ENCODE measurements at places on chromosomes 1 and 21.
A peak's percentile ranks its signal among the peaks of the same experiment; 100 is the strongest.

DNA sequence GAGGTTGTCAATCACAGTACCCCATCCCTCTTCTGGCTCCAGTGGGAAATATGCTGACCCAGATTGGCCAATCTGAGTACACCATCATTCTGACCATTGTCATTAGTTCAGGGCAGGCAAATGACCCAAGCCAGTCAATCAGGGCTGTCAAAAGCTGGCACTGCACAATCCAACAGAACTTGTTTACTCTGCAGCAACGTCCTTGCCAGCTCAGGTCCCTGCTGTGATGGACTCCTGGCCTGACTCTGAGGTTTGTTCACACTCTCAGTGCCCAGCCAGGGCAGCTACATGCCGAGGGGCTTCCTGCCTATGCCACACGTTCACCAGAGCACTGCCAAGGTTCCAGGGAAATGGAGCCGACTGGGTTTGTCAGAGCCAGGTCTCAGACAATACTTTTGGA, 14.7 kb upstream of the OVAAL start:
- no peak for DNase-seq

- no peak for DNase-seq
Observed at GRCh38 chr1:119971710-119972570, 75.6 kb upstream of the ADAM30 start.

DNA sequence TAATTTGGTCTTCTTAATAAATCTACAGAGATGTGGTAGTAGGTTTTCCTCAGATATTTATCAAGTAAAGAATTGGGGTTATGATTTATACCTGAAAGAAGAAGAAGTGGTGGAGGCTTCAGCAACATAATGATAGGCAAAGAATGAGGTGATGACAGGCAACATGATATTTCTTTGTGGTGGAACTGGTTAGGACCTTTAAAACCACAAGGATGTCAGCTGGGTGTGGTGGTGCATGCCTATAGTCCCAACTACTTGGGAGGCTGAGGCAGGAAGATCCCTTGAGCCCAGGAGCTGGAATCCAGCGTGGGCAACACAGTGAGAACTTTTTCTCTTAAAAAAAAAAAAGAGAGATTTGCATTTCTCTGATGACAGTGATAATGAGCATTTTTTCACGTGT, 34.1 kb upstream of the COL11A1 start:
- DNase-seq, result no peak

DNA sequence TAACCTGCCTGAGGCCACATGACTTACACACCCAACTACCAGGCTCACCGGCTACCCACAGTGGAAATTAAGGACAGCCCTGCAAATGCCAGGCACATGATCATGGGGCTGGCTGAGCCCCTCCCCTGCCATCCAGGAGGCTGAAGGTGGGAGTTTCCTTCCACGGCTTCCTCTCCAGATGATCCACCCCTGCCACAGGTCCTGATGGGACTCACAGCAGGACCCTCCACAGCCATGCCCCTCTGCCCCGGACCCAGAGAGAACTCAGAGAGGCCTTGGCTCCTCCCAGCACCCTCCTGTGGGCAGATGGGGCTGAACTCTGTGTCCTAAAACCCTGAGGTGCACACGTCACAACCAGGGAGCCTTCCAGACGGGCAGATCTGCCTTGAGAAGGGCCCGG, 29.1 kb upstream of the CASZ1 start:
- no peak for DNase-seq

GRCh38 chr1:51222809-51223208, 13.3 kb upstream of the RNF11 start:
- no peak for DNase-seq

GRCh38 chr1:77471691-77472090, 189.9 kb downstream of the AK5 start:
- DNase-seq, result no peak

GRCh38 chr1:55078470-55078869, 39.1 kb downstream of the PCSK9 start:
- no peak for DNase-seq

GRCh38 chr21:44710756-44711326, 531 bp downstream of the TSPEAR start:
- DNase-seq, result no peak

GRCh38 chr21:42026082-42026435, 15.9 kb upstream of the ZBTB21 start:
- no peak for DNase-seq

GRCh38 chr1:160206421-160207117, 1.4 kb downstream of the PEA15 start:
- peak; percentile 7 for DNase-seq

GRCh38 chr1:3324704-3325535, 129.5 kb upstream of the ARHGEF16 start:
- DNase-seq, result no peak

DNA sequence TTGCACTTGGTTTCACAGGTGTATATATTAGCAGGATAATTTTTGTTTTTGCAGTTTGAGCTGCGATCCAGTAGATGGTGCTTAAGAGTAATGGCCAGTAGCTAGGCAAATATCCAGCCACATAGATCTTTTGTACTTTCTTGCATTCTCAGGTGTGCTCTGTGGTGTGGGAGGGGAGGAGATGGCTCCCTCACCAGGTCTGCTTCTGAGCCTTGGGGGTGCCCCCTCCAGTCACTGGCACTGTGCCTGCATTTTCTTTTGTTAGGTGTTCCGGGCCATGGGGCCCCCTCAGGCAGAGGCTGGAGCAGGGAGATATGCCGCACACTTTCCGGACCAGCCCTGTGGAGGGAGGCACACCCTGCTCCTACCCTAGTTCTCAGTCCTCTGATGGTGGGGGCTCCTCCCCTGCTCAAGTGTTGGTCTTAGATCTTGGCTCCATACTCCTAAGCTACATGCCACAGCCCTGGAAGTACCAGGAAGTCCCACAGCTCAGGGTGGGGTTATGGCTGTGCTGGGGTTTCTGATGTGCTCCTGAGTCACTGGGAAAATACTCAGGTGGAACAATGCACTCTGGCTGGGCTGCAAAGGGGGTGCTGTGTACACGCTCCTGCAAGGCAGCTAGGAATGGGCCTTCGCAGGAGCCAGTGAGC, 197.6 kb upstream of the DMRTA2 start:
- DNase-seq, result peak; percentile 94

DNA sequence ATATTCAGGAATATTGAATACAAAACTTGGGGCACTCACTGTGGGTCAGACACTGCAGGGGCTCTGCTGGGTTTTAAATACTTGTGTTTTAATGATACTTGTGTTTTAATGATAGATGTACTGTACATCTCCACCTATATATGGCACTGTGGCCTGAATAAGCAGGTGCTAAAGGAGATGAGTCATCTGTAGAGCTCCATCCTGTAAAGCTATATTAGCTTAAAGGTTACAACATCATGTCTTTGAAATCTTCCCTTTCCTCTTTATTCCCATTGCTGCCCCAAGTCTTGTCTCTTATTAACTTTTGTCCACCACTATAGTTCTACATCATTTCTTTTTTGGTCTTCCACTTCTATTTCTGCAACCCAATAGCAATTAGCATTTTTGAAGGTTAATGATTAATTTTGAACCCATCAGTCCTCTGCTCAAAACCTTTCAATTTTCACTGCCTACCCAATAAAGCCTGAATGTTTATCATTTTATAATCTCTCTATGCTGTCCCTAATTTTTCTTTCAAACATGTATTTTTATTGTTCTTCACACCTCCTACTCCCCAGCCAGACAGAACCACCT, 113.3 kb upstream of the PTGFR start:
- DNase-seq, result no peak

DNA sequence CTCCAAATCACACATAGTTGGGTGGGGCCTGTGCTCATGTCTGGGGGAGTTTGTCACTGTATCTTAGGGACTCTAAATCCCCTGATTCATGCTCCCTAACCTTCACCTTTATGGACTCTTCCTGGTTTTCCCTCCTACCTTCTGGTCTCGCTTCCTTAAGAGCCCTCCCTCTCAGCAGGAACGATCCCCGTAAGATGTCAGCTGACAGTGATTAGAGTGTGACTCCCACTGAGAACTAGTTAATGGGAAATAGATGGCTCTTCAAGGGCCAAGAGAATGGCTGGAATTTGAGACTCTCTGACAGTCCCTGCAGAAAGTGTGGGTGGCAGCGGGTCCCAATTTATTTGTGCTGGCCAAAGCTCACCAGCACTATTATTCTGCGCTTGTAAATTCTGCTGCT, 22.0 kb downstream of the LYPD8 start:
- no peak for DNase-seq

GRCh38 chr1:82401116-82401515, 600.4 kb downstream of the ADGRL2 start:
- DNase-seq, result no peak

DNA sequence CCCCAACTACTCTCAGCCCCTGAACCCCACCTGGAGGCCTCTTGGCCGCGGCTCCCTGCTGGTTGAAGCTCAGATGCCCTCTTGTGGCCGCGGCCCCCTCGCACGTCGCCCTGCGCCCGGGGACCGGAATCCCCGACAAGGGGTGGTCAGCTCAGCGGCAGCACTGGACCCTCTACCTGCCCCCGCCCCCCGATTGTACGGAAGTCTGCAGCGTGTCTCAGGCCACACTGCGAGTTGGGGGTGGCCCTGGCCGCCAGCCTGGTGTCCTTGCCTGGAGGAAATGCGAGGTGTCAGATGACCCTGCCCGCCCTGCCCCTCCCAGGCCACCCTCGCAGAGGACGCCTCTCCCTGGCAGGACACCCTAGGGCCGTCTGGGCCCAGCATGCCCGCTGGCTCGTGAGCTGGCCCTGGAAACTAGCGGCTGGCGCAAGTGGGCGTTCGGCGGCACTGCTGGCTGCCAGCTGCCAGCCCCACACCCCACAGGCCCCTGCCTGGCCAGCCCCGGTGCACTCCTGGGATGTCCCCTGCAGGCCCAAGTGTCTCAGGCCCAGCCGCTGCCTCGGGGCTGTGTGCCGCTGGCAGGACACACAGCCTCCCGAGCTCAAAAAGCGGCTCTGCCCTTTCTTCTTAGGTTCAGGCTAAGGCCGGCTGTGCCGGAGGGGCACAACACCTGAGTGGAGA, 60.8 kb downstream of the EDN2 start:
- DNase-seq, result no peak

DNA sequence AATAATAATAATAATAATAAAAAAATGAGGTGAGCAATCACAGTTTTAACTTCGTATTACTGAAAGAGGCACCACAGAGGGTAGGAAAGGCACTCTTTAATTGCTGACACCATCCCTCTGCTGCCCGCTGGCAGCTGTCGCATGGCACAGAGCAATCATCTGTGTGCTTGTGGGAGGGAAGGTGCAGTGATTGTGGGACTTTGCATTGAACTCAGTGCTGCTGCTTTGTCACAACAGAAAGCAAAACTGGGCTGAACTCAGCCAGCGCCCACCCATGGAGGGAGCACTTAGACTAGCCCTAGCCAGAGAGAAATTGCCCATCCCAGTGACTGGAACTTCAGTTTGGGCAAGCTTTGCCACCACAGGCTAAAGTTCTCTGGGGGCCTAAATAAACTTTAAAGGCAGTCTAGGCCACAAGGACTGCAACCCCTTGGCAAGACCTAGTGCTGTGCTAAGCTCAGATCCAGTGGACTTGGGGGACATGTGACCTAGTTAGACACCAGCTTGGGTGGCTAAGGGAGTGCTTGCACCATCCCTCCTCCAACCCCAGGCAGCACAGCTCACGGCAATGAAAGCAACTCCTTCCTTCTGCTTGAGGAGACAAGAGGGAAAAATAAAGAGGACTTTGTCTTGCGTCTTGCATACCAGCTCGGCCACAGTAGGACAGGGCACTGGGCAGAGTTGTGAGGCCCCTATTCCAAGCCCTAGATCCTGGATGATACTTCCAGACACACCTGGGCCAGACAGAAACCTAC, 59.3 kb downstream of the WDR4 start:
- DNase-seq, result no peak

DNA sequence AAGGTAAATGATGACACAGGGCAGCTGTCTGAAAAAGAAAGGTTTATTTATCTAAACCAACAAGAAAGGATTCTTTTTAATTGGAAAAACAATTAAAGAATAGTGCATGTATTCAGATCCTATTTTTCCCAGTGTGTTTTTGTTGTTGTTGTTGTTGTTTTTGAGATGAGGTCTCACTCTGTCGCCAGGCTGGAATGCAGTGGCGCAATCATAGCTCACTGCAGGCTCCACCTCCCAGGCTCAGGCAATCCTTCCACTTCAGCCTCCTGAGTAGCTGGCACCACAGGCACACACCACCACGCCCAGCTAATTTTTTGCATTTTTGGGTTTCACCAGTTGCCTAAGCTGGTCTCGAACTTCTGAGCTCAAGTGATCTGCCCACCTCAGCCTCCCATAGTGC, 22.1 kb downstream of the NEK2 start:
- no peak for DNase-seq

- DNase-seq, result no peak
Observed at GRCh38 chr1:38763121-38763520, 96.5 kb downstream of the RRAGC start.

DNA sequence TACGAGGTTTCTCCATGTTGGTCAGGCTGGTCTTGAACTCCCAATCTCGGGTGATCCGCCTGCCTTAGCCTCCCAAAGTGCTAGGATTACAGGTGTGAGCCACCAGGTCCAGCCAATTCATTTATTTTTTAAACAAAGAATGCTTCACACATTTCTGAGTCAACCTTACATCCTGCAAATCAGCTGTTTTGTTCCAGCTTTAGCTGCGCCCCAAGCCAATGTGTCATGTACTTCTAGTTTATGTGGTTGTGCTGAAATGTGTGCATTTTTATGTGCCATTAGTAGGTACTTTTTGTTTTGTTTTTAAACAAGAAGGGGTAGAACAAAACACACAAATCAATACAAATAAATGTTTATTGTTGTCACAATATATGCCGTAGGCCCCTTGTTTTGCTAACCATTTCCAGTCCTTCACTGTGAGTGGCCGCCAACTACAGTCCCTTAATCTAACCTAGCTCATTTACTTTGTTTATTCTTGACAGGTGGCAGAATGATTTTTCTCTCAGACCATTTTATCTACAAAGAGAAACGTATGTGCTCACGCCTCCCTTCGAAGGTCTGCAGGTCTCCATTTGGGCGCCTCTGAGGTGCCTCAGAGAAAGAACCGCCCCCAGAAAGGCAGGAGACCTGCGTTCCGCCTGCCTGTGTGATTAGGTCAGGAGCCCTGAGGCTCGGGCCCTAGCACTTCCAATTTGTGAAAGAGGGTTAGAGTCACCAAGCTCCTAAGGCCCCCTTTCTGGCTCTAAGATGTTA, 2.8 kb upstream of the CASQ2 start:
- DNase-seq, result no peak

- DNase-seq, result no peak
Observed at GRCh38 chr1:109806733-109807400, 43.1 kb upstream of the EPS8L3 start.

All from hematopoietic multipotent progenitor cell treated with erythropoietin and hydrocortisone succinate and interleukin-3 and kit ligand, for 8 days (in vitro differentiated cells).